Psoas muscle (tissue), 8 donors: ENCODE measurements at places on chromosomes 11 and 22. TPM values are rescaled to one million over a fixed set of nuclear protein-coding genes. Genes with fewer than 3 reads are reported as not detected.

TMEM191C gene
- total RNA-seq, result not detected

KRTAP5-7 gene
- total RNA-seq, result not detected

APOA4 gene
- total RNA-seq, result 0.50 TPM

ANKK1 gene
- total RNA-seq, result 0.34 TPM

MRGPRX4 gene
- not detected for total RNA-seq

SLN gene
- total RNA-seq, result 5,721 TPM

CTTN gene
- 117 TPM for total RNA-seq

SCN2B gene
- 0.40 TPM for total RNA-seq

ANO3 gene
- not detected for total RNA-seq

DTX4 gene
- total RNA-seq, result 1.2 TPM

BAIAP2L2 gene
- total RNA-seq, result 0.26 TPM

CADM1 gene
- total RNA-seq, result 10.1 TPM

LBHD1 gene
- total RNA-seq, result 2.0 TPM

CD44 gene
- 35.4 TPM for total RNA-seq

CYTH4 gene
- 3.0 TPM for total RNA-seq

OR5T2 gene
- total RNA-seq, result not detected

ALX4 gene
- total RNA-seq, result not detected

DDX25 gene
- total RNA-seq, result not detected

APOBEC3B gene
- total RNA-seq, result 0.30 TPM

CDC42BPG gene
- 2.2 TPM for total RNA-seq

OR2AG2 gene
- not detected for total RNA-seq

SIAE gene
- total RNA-seq, result 21.8 TPM

TEX12 gene
- total RNA-seq, result not detected

SOX10 gene
- total RNA-seq, result not detected

LGALS12 gene
- 0.16 TPM for total RNA-seq

OR8G1 gene
- total RNA-seq, result not detected

SLC17A6 gene
- total RNA-seq, result not detected

CNTN5 gene
- total RNA-seq, result not detected

MAJIN gene
- not detected for total RNA-seq

RBMXL2 gene
- total RNA-seq, result not detected

AGBL2 gene
- total RNA-seq, result 0.22 TPM

PHLDA2 gene
- 0.57 TPM for total RNA-seq

ART1 gene
- total RNA-seq, result 33.0 TPM

OSBP gene
- total RNA-seq, result 48.2 TPM
